ENCODE measurements at places on chromosomes 3 and 15.

- DNase-seq: no peak
These were observed 186.4 kb downstream of the CADPS start for GRCh38 chr3:62688812-62689211.

DNA sequence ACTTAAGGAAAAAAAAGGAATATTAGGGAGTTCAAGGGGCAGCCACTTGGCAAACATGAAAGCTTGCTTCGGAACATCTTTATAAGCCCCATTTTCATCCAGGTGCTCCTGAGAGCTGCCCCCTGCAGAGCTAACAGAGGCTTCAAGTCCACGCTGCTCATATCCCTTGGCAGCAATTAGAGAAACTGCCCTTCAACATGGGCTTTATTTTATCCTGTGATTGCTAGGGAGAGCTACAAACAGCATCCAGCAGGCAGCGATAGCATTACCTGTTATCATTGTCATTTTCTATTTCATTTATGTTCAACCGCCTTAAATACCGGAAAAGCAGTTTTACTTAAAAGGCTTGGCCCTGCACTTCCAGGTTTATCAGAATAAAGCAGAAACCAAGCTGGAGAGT lies 68.4 kb upstream of the MCTP2 start:
- DNase-seq: no peak

- DNase-seq: peak; percentile 88
These were observed 223.5 kb upstream of the RBMS3 start for GRCh38 chr3:29057326-29057725.

DNA sequence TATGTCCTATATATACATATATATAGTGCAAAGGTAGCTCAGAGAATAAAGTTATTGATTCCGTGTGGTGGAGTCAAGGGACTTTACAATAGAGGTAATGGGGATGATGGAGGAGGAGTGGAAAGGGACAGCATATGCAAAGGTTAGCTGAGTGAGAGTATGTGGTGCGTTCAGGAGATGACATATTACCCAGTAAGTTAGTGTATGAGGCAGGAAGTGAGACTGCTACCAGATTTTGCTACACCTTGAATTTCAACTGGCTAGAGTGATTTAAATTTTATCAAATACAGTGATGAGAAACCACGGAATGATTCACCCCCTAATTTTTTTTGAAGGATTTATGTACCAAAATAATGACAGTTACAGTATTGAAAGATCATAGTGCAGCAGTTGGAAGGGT lies 2.8 kb downstream of the ACTL6A start:
- no peak for DNase-seq

GRCh38 chr3:69104586-69104985 lies 17.8 kb downstream of the LMOD3 start:
- no peak for DNase-seq

GRCh38 chr15:29233566-29233965 lies 36.1 kb downstream of the NSMCE3 start:
- no peak for DNase-seq

GRCh38 chr3:194582196-194582905 lies 50.9 kb downstream of the TMEM44 start:
- DNase-seq: no peak

- peak; percentile 28 for DNase-seq
These were observed 12.8 kb downstream of the TBC1D21 start for GRCh38 chr15:73885954-73886700.

DNA sequence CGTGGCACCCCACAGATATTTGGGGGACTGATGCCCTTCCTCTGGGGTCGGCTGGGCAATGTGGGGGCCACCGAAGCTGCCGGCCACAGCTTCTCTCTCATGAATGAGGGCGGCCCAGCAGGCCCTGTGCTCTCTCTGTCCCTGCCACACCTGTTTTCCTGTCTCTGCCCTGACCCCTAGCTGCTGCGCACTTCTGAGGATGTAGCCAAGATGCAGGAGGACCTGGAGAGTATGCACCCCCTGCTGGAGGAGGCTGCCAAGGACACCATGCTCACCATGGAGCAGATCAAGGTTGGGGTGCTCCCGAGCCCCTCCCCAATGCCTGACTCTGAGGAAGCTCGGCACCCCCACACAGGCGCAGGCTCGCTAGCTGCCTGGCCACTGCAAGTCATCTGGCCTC lies 59.7 kb downstream of the SEMA3G start:
- peak; percentile 92 for DNase-seq

GRCh38 chr3:33578325-33579177 lies 138.3 kb upstream of the UBP1 start:
- no peak for DNase-seq

GRCh38 chr3:126442856-126443242 lies 32.8 kb downstream of the ZXDC start:
- peak; percentile 64 for DNase-seq

DNA sequence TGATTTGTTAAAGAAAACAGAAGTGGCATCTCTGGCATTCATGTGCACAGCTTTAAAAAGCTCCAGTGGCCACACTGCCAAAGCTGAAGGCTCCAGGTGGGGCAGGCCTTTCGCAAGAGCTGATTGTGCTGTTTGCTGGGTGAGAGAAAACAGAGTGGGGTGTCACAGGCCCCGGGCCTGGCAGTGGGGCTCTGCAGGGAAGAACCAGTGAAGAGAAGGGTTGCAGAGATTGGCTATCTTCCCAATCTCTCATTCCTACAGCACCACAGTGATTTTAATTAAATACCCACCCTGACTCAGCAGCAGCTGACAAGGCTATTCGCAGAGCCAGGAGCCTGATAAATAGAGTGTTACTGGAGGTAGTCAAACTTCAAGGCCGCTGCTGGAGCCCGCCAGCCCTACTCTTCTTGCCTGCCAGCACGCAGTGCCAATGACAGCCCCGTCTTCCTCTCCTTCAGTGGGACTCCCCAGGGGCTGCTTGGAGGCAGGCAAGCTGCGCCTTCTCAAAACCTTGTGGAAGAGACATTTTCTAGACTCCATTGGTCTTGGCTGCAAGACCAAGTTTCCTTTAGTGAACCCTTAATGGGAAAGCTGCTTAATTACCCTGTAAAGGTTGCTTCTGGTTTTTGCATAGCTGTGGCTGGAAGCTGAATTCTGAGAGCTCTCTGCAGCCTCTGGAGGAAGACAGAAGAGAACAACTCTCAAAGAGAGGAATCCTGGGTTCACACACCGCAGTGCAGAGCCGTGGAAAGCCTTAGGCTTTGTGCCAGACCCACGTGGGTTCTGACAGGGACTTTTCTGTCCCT lies 225.8 kb upstream of the SLCO3A1 start:
- DNase-seq: peak; percentile 78

- peak; percentile 90 for DNase-seq
These were observed 1.2 kb downstream of the LHFPL4 start for GRCh38 chr3:9552252-9552999.

DNA sequence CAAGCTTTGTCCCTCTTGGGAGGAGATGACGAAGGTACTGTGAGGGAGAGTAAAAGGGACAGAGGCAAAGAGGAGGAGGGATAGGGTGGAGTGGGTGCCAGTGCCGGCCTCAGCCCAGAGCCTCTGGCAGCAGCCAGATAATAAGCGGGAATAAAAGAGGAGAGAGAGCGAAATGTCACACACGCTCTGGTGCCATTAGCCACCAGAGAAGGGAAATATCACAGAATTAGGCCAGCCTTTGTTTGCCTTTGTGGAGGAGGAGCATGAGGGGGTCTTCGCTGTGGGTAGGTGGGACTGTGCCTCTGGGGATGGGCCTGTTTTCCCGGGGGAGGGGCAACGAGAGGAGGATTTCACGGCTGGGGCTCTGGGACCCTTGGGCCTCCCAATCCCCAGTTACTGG lies 67.8 kb downstream of the LINGO1 start:
- no peak for DNase-seq

DNA sequence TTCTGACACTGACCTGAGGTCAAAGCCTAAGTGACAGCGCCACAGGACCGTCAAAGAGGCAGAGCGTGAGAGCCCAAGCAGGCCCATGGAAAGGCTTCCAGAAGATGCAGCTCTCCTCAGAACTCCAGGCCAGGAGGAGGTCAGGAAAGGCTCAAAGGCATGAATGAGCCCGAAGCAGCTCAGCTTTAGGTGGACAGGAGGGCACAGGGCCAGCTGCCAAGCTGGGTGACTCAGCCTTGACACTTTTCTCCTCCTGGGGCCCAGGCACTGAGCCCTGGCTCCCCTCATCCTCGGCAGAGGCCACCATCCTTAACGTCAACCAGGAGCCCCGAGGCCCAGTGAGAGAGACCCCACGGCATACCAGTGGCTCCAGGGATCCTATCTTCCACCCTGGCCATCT lies 62.9 kb downstream of the ADCY5 start:
- DNase-seq: no peak

DNA sequence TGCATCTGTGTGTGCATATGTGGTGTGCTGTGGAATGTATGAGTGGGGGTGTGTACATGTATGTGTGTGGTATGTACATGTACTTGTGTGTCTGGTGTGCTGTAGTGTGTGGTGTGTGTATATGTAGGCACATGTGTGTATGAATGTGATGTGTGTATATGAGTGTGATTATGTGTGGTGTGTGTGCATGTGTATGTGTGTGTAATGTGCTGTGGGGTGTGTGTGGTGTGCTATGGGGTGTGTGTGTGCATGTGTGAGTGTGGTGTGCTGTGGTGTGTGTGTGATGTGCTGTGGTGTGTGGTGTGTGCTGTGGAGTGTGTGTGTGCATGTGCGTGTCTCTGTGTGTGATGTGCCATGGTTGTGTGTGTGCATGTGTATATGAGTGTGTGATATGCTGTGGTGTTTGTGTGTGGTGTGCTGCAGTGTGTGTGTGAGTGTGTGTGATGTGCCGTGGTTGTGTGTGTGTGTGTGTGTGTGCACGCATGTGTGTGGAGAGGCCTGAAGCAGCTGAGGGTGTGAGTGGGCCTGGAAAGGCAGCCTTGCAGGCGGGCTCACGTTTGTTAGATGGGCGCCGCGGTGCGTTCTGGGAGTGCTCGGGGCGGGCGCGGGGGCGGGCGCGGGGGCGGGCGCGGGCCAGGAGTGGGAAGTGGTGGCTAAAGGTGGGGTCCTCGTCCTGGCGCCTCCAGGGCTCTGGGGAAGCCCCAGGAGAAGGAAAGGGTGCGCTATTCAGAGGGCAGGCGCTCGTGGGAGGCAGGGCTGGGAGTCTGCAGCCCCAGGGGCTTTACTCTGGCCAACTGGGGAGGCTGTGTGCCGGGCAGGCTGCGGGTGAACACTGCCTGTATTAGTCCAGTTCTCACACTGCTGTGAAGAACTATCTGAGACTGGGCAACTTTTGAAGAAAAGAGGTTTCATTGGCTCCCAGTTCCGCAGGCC lies 116.9 kb downstream of the GABRG3 start:
- DNase-seq: no peak

- no peak for DNase-seq
These were observed 545.5 kb downstream of the NTRK3 start for GRCh38 chr15:87711026-87711425.

GRCh38 chr3:26198609-26199008 lies 408.7 kb downstream of the OXSM start:
- no peak for DNase-seq

- no peak for DNase-seq
These were observed 3.6 kb downstream of the ACTC1 start for GRCh38 chr15:34791701-34792100.

DNA sequence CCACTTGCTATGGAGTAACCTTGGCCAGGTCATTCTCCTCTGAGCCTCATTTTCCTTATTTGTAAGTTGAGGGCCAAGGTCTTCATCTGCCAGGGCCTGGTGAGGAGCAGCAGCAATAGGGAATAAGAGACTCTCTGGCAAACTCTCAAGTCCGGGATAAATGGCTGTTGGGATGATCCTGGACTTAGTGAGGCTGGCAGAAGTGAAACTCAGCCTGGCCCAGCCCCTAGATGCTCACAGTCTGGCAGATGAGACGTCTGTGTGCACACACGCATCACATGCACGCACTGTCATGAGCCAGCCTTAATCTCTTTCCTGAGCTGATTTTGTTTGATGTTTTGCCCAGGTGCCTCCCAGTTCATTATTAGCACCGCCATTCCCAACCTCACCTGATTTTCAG lies 26.8 kb downstream of the SLC6A6 start:
- no peak for DNase-seq

DNA sequence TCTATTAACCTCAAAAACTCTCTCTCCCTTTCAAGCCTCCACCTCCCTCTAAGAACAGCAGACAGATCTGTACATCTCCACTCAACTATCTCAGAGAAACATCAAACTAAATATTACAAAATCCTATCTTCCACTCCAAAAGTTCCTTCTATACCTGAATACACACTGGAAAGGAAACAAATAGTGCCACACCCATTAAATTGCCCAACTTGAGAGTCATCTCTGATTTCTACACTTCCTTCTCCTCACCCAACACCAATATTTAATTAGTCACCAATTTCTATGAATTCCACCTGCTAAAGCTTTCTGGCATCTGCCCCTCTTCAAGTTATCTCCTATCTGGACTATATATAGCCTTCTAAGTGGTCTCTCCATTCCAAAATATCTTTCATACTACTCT lies 65.8 kb downstream of the PEAK1 start:
- no peak for DNase-seq

- no peak for DNase-seq
These were observed 278.4 kb upstream of the UBE2E1 start for GRCh38 chr3:23527326-23527725.

DNA sequence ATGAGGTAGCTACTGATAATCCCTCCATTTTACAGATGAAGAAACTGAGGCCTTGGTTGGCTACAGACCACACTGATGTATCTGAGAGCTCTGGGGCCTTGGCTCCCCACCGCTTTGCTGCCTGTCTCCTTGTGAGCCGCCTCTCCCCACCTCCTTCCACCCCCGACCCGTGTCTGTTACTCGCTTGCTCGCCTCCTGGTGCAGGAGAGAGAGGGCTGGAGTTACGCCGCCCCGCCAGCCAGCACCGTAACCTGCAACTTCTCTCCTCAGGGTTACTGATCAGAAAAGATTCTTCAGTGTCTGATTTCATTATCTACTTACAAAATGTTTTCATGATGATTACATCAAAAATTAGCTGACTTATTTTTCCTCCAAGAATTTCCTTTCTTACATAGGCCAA lies 34.1 kb downstream of the TM2D3 start:
- DNase-seq: no peak

- DNase-seq: no peak
These were observed 24.7 kb downstream of the TRIM71 start for GRCh38 chr3:32842531-32842931.

- DNase-seq: no peak
These were observed 141.0 kb upstream of the MYRIP start for GRCh38 chr3:39668420-39668819.

DNA sequence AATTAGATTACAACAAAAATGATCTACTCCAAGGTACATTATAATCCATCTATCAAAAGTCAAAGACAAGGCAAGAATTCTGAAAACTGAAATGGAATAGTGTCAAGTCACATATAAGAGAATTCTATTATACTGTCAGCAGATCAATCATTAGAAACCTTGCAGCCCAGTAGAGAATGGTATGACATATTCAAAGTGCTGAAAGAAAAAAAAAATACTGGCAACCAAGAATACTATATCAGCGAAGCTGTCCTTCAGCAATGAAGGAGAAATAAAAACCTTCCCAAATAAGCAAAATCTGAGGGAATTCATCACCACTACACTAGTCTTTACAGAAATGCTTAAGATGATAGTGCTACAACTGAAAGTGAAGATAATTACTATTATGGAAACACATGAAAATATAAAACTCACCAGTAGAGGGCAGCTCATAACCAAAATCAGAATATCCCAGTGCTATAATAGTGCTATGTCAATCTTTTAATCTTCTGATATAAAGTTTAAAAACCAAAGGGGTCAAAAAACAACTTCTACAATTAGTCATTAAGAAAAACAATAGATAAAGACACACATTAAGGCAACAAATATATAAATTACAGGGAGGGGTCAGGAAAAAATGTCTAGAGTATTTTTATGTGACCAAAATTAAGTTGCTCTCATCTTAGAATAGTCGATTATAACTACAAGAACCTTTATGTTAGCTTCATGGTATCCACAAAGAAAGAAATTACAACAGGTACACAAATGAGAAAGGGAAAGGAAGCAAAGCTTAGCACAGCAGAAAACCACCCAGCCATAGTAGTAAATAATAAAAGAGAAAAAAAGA lies 190.7 kb upstream of the CNTN6 start:
- no peak for DNase-seq
